ENCODE measurements at places on chromosomes 5 and 9.

DNA sequence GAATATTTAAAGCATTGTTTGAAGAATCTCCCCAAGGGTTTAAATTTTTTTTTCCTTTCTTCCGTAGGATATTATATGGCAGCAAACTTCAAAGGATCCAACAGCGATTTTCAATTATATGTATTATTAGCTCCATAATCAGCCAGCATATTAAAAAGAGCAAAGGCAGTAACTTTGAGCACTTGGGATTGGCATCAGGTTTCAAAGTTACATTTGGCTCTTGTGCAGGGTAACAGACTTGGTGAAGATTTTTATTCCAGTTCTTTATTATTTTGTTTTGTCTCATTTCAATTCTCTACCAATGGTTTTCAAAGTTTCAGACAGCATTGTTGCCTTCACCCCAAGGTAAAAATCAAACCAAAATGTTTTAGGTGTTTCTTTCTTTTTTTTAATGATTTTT lies 116.7 kb upstream of the ZNF366 start:
- DNase-seq: no peak

DNA sequence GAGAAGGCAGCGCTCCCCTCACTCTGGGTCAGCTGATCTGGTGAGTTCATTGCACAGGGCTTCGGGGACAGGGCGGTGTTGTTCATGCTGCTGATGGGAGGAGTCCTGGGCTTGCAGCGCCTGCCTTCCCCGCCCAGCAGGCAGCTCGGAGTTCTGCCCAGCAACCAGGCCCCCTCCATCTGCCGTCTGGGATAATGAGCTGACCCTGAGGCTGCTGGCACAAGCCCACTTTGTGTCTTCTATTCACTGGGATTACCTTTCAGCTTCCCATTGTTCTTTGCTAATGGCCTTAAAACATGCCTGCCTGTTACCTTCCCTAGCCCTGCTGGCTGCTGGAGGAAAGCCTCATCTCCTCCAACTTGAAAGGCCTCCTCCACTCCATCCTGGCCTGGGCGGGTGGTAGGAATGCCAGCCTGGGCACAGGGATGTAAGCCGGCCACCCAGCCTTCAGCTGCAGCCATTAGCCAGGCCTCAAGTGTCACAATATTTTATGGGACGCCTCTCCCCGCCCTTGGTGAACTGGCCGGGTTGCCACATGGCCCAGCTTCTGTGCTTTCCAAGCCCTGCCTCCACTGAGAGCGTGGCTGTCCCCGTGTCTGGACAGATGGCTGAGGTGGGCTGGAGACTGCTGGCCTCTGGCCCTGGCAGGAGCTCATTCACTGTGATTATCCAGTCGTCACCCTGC lies 70.4 kb downstream of the GADD45G start:
- DNase-seq: no peak

- no peak for DNase-seq
Measured at GRCh38 chr5:177475563-177476427, 2.4 kb upstream of the DBN1 start.

DNA sequence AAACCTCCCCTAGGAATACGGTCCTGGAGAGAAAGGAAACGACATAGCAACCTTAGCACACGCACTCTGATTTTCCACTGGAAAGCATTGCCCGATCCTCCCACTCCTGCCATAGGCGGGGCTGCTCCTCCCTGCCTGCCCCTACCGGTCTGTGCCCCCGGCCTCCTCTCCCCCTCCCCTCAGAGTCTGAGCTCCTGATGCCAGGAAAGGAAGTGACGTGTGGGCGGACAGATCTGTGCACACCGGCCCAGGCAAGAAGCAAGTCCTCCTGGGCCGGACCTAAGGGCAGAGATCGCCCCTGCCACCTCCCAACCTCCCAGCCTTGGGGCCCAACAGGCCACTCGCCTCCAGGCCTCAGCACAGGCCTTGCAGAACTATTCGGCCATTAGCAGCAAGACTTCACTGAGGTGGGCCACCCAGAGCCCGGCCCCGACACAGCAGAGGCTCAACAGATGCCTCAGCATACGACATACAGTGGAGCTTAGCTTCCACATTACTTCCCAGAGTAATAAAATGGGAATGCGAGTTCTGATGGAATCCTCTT lies 7.2 kb downstream of the NINJ1 start:
- no peak for DNase-seq

- no peak for DNase-seq
Measured at GRCh38 chr5:116157902-116158301, 73.1 kb downstream of the COMMD10 start.

DNA sequence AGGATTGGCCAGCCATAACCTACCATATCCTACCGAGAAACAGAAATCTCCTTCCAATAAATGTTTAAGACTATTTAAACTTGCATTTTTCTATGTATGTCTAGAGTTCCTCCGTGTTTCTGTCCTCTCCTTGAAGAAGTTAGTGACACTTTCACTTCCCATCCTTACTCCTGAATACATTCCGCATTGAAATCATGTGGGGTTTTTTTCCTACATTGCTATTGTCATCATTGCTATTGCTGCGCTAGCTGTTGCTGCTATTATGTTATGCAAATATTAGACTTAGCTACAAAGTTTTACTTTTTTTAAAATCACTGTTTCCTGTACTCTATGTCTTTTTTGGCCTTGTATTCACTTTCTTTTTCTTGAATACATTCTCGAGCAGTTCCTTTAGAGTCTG lies 83.3 kb upstream of the NEK6 start:
- no peak for DNase-seq

GRCh38 chr5:99315413-99316183 lies 386.8 kb upstream of the CHD1 start:
- no peak for DNase-seq

DNA sequence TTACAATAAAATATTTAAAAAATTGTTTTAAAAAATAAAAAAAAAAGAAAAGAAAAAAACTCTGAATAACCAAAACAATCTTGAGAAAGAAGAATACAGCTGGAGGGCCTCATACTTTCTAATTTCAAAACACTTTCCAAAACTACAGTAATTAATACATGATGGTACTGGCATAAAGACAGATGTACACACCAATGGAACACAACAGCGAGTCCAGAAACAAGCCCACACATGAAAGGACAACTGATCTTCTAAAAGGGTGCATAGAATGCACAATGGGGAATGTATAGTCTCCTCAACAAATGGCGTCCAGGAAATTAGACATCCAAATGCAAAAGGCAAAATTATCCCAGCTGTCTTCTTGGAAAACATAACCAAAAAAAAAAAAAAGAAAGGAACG lies 99.6 kb downstream of the LURAP1L start:
- no peak for DNase-seq

DNA sequence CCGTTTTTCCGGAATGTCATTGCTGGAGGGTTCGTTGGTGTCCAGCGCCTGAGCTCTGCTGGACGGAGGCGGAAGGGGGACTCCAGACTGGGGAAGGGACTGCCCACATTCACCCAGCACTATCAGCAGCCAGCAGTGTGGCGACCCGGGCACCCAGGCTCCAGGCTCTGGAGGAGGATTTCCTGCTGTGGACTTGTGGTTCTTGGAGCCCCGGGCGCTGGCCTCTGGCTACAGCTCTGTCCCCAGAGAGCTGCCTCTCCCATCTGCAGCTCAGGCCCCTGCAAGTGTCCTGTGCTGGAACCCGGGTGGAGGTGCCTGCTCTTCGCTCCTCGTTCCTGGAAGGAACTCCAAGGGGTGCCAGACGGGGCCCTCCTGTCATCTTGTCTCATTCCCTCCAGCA lies 152.6 kb downstream of the RGS3 start:
- DNase-seq: no peak

DNA sequence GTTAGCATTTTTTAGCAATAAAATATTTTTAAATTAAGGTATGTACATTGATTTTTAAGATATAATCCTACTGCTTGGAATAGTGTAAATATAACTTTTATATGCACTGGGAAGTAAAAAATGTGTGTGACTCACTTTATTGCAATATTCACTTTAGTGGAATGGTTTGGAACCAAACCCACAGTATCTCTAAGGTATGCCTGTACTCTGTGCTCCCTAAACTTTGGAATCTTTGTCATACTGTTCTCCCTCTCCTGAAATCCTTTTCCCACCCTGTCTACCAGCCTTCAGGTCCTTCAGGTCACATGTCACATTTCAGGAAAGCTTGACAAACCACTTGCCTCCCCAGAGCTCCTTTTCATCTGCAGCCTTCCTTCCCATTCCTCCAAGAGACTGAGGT lies 308.7 kb downstream of the SPOCK1 start:
- DNase-seq: no peak

DNA sequence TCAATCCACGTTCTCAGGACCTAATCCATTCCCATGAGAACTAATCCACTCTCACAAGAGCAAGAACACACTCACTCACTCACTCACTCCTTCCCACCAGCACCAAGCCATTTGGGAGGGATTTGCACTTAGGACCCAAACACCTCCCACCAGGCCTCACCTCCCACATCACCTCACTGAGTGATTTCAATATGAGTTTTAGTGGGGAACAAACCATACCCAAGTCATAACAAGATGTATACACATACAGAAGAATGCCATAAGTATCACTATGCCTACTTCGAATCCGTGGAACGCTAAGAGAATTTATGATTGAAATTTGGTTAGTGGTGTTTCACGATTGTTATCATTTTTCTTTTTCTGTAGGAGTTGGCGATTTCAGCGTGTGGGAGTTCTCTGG lies 29.3 kb upstream of the CTSL start:
- DNase-seq: no peak

DNA sequence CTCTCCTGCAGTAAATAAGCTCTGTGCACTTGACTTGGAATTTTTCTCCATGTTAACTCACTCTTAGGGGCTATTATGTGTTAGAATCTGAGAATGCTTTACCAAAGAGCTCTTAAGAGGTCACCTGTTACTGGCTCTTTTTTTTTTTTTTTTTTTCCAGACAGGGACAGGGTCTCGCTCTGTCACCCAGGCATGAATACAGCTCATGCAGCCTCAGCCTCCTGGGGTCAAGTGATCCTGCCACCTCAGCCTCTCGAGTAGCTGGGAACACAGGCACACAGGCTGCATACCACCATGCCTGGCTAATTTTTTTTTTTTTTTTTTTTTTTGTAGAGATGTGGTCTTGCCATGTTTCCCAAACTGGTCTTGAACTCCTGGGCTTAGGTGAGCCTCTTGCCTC lies 22.1 kb downstream of the HMGXB3 start:
- no peak for DNase-seq

- DNase-seq: peak; percentile 72
Measured at GRCh38 chr9:113056191-113057106, at the start of gene ZFP37. ZFP37 (minus strand) TSS chr9:113056724; CDS start chr9:113056688, 36 bp downstream.

- DNase-seq: no peak
Measured at GRCh38 chr9:128008171-128008570, 27.4 kb upstream of the EEIG1 start.

- DNase-seq: no peak
Measured at GRCh38 chr9:37414503-37414943, 8.0 kb upstream of the GRHPR start.

- no peak for DNase-seq
Measured at GRCh38 chr9:104896131-104896530, 31.8 kb downstream of the ABCA1 start.

DNA sequence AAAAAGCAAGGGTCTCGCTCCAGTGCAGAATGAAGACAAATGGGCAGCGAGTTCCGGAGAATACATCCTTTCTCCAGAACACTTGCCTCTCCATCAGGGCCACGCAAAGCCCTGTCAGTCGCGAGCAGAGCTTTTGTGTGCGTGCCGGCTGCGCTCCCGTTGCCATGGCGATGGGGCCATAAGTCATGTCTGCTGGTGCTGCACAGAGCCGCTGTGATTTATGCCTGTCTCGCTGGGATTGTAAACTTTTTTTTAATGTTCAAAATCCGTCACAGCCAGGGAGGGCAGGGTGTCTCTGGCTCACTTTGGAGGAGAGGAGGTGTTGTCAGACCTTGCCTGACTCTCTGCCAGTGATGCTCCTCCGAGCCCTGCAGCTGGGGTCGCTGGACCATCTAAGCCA lies 272.7 kb downstream of the TRIM32 start:
- no peak for DNase-seq

DNA sequence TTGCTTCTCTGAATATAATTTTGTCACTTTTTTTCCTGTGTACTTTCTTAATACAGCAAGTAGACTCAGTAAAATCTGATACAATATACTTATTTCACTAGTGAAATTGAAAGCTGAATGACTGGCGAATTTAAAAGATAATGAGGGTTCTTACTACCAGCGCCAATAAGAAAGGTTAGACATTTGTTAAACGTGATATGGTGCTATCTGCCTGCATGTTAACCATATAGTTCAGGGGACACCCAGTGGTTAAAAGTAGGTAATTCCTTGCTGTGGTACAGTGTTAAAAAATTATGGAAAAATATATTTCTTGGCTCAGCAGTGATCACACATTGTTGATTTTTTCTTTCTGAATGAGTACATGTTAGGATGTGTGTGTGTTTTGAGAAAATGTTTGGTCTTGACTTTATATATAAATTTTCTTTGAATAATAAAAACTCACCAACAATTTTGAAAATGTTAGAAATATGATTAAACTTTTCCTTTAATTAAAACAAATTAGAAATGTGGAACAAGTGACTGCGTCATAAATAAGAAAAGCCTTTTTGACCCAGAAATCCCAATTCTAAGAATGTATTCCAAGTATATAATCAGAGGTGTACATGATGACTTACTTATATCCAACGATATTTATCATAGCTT lies 25.8 kb downstream of the CAST start:
- peak; percentile 39 for DNase-seq

DNA sequence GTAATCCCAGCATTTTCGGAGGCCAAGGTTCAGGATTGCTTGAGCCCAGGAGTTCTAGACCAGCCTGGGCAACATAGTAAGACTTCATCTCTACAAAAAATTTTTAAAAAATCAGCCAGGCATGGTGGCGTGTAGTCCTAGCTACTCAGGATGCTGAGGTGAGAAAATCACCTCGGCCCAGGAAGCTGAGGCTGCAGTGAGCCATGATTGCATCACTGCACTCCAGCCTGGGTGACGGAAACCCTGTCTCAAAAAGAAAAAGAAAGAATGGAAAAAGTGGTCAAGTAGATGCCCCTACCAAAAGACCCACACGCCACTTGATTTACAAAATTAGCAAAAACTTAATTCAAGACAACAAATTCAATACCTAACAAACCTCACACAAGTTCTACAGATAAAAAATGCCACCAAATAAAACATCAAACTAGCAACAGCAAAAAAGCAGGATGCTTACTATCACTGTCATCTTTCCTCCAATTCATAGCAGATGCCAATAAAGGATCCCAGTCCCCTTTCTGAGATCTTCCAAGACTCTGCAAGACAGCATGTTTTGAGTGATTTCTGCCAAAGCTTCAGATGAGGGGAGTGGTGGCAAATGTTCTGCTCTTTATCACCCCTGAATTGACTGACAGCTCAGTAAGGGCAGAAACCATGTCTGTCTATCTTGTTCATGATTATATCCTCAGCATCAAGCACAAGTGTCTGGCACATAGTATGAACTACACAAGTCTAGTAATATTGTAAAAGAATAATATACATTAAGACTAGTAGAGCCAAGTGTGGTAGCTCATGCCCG lies 34.2 kb upstream of the TESK1 start:
- DNase-seq: no peak
